ENCODE measurements at places on chromosomes 7 and 10. TPM values are rescaled to one million over a fixed set of nuclear protein-coding genes. Genes with fewer than 3 reads are reported as not detected.

ANK3 gene
- 6.9 TPM for polyA plus RNA-seq

ANKRD26 gene
- polyA plus RNA-seq: 0.81 TPM

CBX3 gene
- polyA plus RNA-seq: 26.9 TPM

PPP1R9A gene
- polyA plus RNA-seq: 0.17 TPM

LRRC18 gene
- not detected for polyA plus RNA-seq

TMEM176B gene
- polyA plus RNA-seq: 1,317 TPM

A1CF gene
- polyA plus RNA-seq: 31.8 TPM

ZNF117 gene
- polyA plus RNA-seq: 0.92 TPM

FXYD4 gene
- not detected for polyA plus RNA-seq

HACD1 gene
- polyA plus RNA-seq: 1.3 TPM

LLCFC1 gene
- polyA plus RNA-seq: not detected

AKR1D1 gene
- 44.4 TPM for polyA plus RNA-seq

IDE gene
- 12.8 TPM for polyA plus RNA-seq

VAX1 gene
- polyA plus RNA-seq: not detected

NODAL gene
- polyA plus RNA-seq: not detected

GFRA1 gene
- 20.5 TPM for polyA plus RNA-seq

DNAJC12 gene
- polyA plus RNA-seq: 51.3 TPM

RASA4B gene
- 0.72 TPM for polyA plus RNA-seq

LUC7L2 gene
- 17.5 TPM for polyA plus RNA-seq

ASAH2 gene
- 3.0 TPM for polyA plus RNA-seq

HOXA13 gene
- polyA plus RNA-seq: not detected

POM121 gene
- 6.1 TPM for polyA plus RNA-seq

OR2A7 gene
- polyA plus RNA-seq: 1.1 TPM

HOXA5 gene
- 0.40 TPM for polyA plus RNA-seq

SYCE1 gene
- 5.4 TPM for polyA plus RNA-seq

TYW1B gene
- polyA plus RNA-seq: 4.8 TPM

LRRD1 gene
- polyA plus RNA-seq: not detected

HECW1 gene
- not detected for polyA plus RNA-seq

FOXL3 gene
- not detected for polyA plus RNA-seq

ECD gene
- 9.6 TPM for polyA plus RNA-seq

MALRD1 gene
- polyA plus RNA-seq: not detected

CDHR3 gene
- 1.0 TPM for polyA plus RNA-seq

GDF2 gene
- 5.6 TPM for polyA plus RNA-seq

ADAM22 gene
- 0.04 TPM for polyA plus RNA-seq

SLC26A5 gene
- 0.23 TPM for polyA plus RNA-seq

HIP1 gene
- polyA plus RNA-seq: 9.7 TPM

SEMA4G gene
- polyA plus RNA-seq: 56.0 TPM

SLC16A12 gene
- 0.38 TPM for polyA plus RNA-seq

IFIT1 gene
- 17.5 TPM for polyA plus RNA-seq

ENO4 gene
- polyA plus RNA-seq: 0.03 TPM

SGMS1 gene
- polyA plus RNA-seq: 10.4 TPM

TEX47 gene
- not detected for polyA plus RNA-seq

SNX10 gene
- 15.9 TPM for polyA plus RNA-seq

PLPP4 gene
- 0.14 TPM for polyA plus RNA-seq

ASIC3 gene
- 0.55 TPM for polyA plus RNA-seq

OR2A5 gene
- not detected for polyA plus RNA-seq

CCL24 gene
- polyA plus RNA-seq: not detected

GIMAP8 gene
- 6.4 TPM for polyA plus RNA-seq

WEE2 gene
- polyA plus RNA-seq: not detected

RAB18 gene
- 57.8 TPM for polyA plus RNA-seq

GARIN1A gene
- polyA plus RNA-seq: 0.08 TPM

PAX4 gene
- not detected for polyA plus RNA-seq

SFTPD gene
- 0.60 TPM for polyA plus RNA-seq

PCLO gene
- 0.04 TPM for polyA plus RNA-seq

CALHM1 gene
- polyA plus RNA-seq: not detected

GPR37 gene
- polyA plus RNA-seq: 5.9 TPM

FEZF1 gene
- not detected for polyA plus RNA-seq

FKBP6 gene
- polyA plus RNA-seq: not detected
